ENCODE measurements at places on chromosomes 4 and X.

- no peak for DNase-seq
Measured at GRCh38 chrX:50769389-50770063, 44.5 kb downstream of the SHROOM4 start.

DNA sequence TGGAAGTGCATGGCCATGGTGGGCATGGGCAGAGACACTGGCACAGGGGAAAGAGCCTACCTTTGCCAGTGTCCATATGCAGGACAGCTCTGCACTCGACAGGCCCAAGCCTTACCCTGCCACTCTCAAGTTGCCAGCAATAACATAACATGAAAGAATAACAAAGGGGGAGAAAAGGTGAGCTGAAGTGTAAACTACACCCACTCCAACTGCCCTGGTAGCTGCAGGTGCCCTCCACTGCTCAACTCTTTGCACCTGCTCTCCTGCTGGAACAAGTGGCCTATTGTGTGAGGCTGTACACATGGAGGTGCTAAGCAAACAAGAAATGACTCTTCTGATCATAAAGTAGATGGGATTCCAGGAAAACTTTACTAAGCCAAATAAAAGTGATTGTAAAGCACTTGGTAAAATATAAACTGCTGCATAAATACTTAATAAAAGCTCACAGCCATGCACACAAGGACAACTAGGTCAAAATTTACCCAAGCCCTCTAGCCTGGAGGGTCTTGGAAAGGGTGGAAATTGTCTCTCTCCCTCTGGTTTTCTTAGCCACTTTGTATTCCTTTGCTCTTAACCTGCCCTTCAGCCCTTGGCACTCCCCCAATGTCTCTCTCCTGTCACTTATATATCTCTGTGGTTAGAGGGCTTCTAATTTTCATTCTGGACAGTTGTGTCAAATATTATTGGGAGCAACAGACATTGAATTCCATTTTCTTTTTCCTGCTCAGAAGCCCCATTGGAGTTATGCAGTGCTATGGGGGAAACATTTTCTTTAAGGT lies 261.2 kb upstream of the GPC4 start:
- no peak for DNase-seq

- DNase-seq = no peak
Measured at GRCh38 chrX:136496186-136496763, 1.1 kb upstream of the HTATSF1 start.

DNA sequence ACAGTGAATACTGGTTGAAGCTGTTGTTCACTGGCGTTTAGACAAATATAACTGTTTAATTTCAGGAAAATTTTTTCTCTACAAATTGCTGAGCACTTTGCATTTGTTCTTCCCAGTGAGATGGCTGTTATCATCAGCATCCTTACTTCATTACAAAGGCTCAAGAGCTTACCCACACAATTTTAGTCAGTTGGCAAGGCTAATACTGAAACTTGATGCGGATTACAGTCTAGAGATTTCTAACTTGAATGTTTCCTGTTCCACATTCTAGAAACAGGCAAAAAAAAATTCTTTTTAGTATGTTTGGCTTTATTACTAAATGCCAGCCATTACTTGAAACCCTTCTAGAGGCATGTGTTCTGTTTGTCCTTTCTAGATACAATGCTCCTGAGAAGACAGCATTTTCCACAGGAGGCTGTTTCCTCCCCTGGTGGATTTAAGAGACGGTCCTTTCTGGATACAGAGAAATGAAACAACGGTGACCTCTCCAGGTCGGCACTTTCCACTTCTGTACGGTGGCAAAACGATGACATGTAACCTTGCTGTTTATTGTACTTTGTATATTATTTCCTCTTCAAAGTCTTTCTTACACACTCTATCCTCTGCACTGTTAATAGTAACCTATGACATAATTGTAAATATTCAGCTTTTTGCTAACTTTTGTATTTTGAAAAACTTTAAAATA lies 80.9 kb downstream of the RFC1 start:
- DNase-seq = no peak

DNA sequence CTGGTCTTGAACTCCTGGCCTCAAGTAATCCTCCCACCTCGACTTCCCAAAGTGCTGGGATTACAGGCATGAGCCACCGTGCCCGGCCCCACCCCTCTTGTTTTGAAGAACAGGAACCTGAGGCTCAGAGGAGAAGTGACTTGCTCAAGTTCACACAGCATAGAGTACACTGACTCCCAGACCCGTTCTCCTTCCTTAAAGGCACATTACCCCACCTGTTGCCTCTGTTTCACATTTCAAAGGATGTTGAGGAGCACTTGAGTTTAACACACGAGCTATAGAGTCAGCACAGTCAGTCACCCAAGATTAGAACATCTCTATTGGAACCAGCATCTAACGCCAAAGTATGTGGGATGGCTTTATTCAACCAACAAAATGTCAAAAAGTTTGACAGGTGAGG lies 51.1 kb downstream of the RAI2 start:
- no peak for DNase-seq

DNA sequence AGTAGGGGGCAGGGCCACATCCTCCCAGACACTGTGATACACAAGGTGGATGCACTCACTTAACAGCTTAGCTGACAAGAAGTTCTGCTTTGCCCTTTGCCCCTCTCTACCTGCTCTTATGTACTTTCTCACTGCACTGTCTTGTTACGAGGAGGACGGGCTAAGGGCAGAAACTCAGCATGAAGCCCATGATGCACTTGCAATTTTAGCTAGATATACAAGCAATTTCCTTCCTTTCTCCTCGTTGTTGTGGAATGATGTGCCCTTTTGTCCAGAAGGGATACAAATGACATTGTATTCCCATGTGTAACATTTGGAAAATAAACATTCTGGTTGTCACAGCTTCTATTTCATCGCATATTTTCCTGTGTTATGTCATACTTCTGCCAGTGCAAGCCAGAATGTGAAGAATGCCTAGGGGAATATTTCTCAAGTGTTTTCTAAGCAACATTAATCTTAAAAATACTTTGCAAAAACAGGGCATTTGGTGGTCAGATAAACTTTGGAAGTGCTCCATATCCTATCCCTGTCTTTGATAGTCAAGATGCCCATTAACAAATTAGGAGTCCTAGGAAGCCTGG lies 47.2 kb downstream of the MAOA start:
- DNase-seq = peak; percentile 78

- no peak for DNase-seq
Measured at GRCh38 chr4:16066586-16067128, 17.2 kb downstream of the PROM1 start.

DNA sequence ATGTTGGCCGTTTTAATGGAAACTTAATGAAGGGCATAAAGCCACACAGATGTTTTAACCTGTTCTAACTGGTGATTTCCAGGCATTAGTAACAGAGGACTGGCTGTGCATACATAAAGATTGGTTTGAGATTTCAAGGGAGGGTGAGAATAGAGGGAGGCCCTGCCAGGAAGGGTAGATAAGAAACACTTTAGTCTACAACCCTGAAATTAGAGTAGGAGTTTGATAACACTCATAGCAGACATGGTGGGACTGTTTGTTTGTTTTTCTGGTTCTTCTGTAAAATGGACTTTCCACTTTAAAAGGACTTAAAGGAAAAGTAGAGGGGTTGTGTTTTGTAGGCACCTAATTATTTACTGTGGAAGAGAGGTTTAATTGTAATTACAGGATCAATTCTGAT lies 16.2 kb downstream of the SLC4A4 start:
- no peak for DNase-seq

DNA sequence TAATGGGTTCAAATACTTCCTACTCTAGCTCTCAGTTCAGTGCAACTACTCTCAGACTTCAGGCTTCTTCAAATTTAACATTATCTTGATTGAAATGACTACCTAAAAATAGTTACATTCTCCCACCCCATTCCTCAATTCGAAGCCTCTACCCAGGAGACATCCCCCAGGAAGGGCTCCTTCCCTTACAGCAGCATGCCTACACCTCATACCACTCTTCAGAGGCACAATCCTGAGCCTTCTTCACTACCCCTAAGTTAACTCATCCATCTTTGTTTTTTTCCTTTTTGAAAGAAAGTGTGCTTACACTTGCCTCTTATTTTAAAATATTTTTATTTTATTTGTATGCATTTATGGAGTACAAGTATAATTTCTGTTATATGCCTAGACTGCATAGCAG lies 17.2 kb upstream of the PRSS48 start:
- DNase-seq = no peak

DNA sequence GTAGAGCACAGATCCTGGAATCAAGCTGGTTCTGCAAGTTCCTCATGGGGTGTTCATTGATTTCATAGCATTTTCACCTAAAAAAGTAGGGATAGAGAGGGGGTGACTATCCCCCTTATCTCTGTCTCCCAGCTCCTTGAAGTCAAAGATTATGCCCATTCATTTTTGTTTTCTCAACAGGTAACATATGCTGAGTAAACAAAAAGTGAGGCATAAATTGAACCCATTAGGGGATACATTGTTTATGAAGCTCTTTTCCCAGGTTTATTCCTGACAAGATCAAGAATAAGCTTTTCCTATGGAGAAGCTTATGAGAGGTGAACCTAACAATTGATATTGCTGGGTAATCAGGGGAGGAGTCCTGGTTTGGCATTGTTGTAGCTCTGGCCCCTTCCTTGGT lies 9.2 kb upstream of the ANAPC4 start:
- no peak for DNase-seq

- peak; percentile 78 for DNase-seq
Measured at GRCh38 chrX:20067709-20068561, 48.8 kb downstream of the MAP7D2 start.

- DNase-seq = no peak
Measured at GRCh38 chr4:71692198-71692597, 91.7 kb downstream of the GC start.

- DNase-seq = no peak
Measured at GRCh38 chr4:158018221-158018830, 154.5 kb downstream of the GASK1B start.

DNA sequence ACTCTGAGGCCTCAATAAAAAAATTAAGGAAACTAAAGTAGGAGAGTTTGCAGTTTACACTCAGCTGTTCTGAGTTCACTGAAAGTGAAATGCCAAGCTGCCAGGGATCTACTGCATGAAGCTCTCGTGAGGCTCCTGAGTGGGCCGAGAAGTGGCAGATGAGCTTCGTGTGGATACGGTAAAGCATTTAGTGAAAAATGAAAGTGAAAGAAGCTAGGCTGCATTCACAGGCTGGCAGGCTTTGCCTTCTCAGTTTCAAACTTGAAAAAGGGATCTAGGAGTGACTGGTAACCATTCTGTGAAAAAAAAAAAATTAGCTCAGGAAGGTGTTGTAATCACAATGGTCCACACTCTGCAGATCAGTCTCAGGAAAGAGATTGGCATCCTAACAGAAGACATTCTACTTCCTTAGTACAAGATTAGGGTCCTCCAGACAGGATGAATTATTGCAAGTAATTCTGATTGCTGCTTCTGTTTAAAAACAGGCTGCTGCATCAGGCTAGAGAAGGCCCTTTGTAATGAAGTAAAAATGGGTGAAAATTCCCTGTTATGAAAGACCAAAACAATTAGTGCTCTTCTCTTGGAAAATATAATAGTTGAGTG lies 679.9 kb downstream of the RPA4 start:
- DNase-seq = peak; percentile 67

DNA sequence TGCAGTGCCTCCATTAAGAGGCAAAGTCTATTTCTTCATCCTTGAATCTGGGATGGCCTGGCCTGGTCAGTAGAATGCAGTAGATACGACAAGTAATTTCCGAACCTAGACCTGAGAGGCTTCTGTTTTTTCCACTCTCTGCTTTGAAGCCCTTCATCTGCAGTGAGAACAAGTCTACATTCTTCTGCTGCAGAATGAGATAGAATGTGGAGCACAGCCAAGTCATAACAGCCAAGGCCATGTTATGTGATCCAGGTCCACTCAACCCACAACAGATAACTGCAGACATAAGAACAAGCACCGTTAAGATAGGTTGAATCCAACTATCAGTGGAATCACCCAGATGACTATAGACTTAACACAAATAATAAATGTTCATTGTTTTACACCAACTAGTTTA lies 1297.7 kb downstream of the C4orf33 start:
- DNase-seq = peak; percentile 28

GRCh38 chr4:141788169-141788915 lies 152.0 kb downstream of the IL15 start:
- peak; percentile 50 for DNase-seq

DNA sequence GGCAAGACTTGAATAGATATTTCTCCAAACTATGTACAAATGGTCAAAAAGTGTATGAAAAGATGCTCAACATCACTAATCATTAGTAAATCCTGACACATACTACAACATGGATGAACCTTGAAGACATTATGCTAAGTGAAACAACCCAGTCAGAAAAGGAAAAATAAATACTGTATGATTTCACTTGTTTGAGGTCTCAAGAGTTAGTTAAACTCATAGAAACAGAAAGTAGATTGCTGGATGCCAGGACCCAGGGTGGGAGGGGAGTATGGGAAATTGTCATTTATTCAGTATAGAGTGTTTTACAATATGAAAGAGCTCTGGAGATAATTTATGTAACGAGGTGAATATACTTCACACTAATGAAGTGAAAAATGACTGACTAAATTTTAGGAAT lies 32.4 kb downstream of the PRMT9 start:
- DNase-seq = no peak

- DNase-seq = no peak
Measured at GRCh38 chrX:20523626-20524312, 257.1 kb upstream of the RPS6KA3 start.

DNA sequence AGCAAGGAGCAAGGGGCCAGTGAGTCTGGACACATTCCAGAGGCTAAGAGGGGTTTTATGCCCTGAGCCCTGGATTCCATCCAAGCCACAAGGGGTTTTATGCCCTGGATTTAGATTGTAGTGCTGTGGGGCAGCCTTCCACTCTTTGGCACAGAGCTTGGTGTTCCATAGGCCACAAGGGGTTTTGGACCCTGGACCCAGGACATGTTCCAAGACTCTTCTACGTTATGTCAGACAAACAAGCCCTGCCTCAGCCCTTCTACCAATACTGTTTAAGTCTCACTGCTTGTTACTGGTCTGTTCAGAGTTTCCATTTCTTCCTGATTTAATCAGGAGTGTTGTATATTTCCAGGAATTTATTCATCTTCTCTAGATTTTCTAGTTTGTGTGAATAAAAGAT lies 12.8 kb upstream of the SCARB2 start:
- DNase-seq = no peak

GRCh38 chr4:7313347-7313811 lies 121.0 kb downstream of the SORCS2 start:
- peak; percentile 28 for DNase-seq

GRCh38 chr4:65805936-65806335 lies 135.6 kb upstream of the EPHA5 start:
- DNase-seq = no peak

DNA sequence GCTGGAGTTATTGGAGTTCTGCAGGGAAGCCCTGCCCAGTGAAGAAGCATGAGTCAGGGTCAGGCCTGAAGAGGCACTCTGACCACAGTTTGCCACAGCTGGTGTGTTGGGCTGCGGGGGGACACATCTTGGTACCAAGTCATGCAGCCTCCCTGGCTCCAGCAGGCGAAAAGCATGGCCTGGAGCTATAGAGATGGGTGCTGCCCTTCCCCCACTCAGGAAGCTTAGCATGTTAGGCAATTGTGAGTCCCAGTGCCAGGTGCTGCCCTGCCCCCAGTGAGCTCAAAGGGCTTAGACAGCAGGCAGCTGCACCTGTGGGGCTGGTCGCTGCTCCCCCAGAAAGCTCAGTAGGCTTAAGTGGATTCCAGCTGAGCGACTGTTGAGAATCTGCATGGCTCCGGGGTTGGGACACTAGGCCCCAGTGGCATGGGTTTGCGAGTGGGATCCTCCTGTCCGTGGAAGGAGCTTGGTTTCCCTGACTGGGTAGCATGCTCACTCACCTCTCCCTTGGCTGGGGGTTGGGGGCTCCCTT lies 755.5 kb downstream of the GLUD2 start:
- no peak for DNase-seq

All from EL (cell line).